Neural progenitor cell (in vitro differentiated cells): ENCODE measurements at places on chromosomes 11 and 22. TPM values are rescaled to one million over a fixed set of nuclear protein-coding genes. Genes with fewer than 3 reads are reported as not detected.

DNA sequence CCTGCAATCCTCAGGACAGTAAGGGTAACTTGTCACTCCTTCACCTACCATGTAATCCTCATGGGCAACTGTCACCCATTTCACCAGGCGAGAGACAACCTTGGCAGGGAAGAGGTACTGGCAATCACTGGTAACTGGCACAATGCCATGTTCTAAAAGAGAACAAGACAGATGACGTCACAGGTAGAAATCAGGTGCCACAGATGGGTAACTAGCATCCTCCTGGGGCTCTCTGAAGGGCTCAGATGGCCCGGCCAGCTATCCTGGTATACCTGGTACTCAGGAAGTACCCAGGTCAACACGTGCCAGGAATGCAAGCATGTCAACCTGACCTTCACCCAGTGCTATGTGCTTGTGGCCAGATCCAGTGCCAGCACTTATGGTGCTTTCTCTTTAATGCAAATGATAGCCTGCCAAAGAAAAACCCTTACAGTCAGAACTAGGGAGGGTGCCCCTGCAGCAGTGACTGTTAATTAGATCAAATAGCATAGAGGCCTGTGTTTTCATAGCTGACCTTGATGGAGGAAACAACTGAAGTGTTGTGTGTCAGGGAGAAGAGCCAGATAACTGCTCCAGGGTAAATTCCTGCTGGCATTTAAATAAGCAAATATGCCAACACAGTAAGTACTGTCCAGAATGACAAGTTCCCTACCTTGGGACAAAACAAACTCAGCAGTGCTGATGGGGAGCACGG lies 36.2 kb downstream of the THOC5 start:
- no peaks in the 10 kb centered on the region for H3K4me1 ChIP-seq
- H3K36me3 ChIP-seq, result no peaks in the 10 kb centered on the region
- no peak for DNase-seq
- H3K4me3 ChIP-seq, result no peak overlapping the region
- H3K27me3 ChIP-seq, result no peaks in the 10 kb centered on the region

DNA sequence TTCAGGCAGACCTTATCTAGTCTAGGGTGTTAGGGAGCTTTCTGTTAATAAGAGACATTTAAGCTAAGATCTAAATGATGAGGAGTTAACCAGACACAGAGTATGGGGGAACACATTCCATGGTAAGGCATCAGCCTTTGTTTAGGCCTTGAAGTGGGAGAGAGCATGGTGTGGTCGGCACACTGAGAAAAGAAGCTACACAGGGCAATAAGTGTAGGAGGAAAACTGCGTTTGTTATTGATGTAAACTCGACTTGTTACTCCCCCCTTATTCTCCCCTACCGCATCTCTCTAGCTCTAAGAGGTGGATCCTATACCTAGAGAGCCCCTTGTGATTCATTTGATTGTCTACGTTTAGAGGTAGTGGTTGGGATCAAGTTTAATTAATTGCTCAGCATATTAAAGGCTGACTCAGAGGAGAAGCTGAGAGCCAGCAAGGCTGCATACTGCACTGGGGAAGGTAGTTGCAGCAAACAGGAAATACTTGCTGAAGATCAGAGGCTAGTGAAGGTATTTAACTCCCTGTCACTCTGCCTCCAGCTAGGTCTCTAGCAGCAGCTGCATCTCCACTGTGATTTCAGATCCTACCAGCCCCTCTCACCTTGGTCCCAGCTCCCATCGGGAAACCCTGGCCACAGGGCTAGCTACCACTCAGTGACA lies 86.8 kb upstream of the TEAD1 start:
- H3K4me3 ChIP-seq, result no peak overlapping the region
- no peaks in the 10 kb centered on the region for H3K36me3 ChIP-seq
- H3K27me3 ChIP-seq, result no peaks in the 10 kb centered on the region
- no peak for DNase-seq
- no peaks in the 10 kb centered on the region for H3K4me1 ChIP-seq

DNA sequence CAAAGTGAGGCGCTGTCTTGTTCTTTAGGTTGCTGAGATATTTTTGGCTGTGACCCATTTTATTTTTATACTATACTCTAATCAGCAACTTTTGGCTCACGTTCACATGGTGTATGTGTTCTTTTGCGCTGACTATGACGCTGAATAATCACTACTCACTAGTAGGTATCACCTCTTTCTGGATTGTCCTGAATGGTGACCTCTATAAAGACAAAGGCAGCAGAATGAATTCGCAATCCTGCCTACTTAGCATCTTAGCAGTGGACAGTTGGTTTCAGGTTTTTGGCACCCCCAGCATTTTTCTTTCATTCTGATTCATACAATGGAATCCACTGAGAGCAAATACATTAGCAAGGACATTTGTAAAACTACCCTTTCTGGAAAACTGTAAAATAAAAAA lies 351.3 kb downstream of the JRKL start:
- no peak for DNase-seq
- H3K27me3 ChIP-seq, result no peaks in the 10 kb centered on the region
- H3K4me1 ChIP-seq, result no peaks in the 10 kb centered on the region
- H3K27ac ChIP-seq, result no peak overlapping the region

- no peaks in the 10 kb centered on the region for H3K27me3 ChIP-seq
- no peaks in the 10 kb centered on the region for H3K36me3 ChIP-seq
- H3K27ac ChIP-seq, result no peak overlapping the region
- no peak overlapping the region for H3K4me3 ChIP-seq
- no peaks in the 10 kb centered on the region for H3K4me1 ChIP-seq
- DNase-seq, result no peak
Observed at GRCh38 chr11:64900263-64900678, 16.7 kb downstream of the ATG2A start.

HBD gene
- total RNA-seq, result not detected in 2 replicates

DLG2 gene
- total RNA-seq, result 7.5 and 8.1 TPM in 2 replicates

GRCh38 chr11:14973621-14974514 lies 1.7 kb upstream of the CALCA start:
- DNase-seq, result peak; percentile 78
- H3K4me1 ChIP-seq, result peaks cover 22% of the 10 kb centered on the region
- H3K36me3 ChIP-seq, result no peaks in the 10 kb centered on the region
- peaks cover 100% of the 10 kb centered on the region for H3K27me3 ChIP-seq

SSH3 gene
- total RNA-seq, result 1.4 and 7.1 TPM in 2 replicates

GRCh38 chr22:37420686-37421467 lies 6.4 kb downstream of the ELFN2 start:
- no peak for DNase-seq
- no peaks in the 10 kb centered on the region for H3K36me3 ChIP-seq
- H3K27me3 ChIP-seq, result peaks cover 63% of the 10 kb centered on the region
- peaks cover 22% of the 10 kb centered on the region for H3K4me1 ChIP-seq
- H3K4me3 ChIP-seq, result peak overlapping the region; percentile 52

- H3K36me3 ChIP-seq, result no peaks in the 10 kb centered on the region
- no peaks in the 10 kb centered on the region for H3K27me3 ChIP-seq
- peak overlapping the region; percentile 56 for H3K27ac ChIP-seq
- DNase-seq, result peak; percentile 89
- peaks cover 34% of the 10 kb centered on the region for H3K4me1 ChIP-seq
Observed at GRCh38 chr22:37545703-37546436, 14.4 kb upstream of the CDC42EP1 start.

- H3K4me1 ChIP-seq, result peaks cover 3% of the 10 kb centered on the region
- peaks cover 19% of the 10 kb centered on the region for H3K27me3 ChIP-seq
- H3K36me3 ChIP-seq, result no peaks in the 10 kb centered on the region
Observed at GRCh38 chr11:2796091-2796490, 89.5 kb downstream of the CDKN1C start.

ME3 gene
- total RNA-seq, result 49.6 and 111 TPM in 2 replicates

DNA sequence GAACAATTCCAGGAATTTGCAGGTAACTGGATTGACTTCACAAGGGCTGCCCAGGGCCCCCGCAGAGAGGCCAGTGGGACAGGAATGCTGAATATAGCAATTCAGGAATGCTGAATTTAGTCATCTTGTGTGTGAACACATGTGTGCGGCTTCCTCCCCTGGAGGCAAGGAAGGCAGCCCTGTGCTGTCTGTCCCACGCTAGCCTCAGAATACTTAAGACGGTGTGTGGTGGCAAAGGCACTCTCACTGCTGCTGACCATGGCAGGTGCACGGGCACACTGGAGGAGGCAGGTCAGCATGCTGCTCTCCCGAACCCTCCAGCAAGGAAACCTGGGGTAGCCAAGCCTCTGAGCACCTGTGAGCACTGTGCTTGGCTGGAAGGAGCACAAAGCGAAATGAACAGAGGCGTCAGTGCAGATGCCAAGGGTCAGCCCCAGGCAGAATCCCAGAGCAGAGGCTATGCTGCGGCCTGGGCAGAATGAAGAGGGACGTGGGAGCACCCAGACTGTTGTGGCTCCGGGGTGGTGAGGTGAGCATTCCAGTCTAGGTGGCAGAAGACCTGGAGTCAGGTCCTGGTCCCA lies 2.7 kb downstream of the GNAZ start:
- no peak overlapping the region for H3K27ac ChIP-seq
- H3K36me3 ChIP-seq, result no peaks in the 10 kb centered on the region
- H3K4me3 ChIP-seq, result no peak overlapping the region
- no peak for DNase-seq
- H3K27me3 ChIP-seq, result peaks cover 25% of the 10 kb centered on the region

DNA sequence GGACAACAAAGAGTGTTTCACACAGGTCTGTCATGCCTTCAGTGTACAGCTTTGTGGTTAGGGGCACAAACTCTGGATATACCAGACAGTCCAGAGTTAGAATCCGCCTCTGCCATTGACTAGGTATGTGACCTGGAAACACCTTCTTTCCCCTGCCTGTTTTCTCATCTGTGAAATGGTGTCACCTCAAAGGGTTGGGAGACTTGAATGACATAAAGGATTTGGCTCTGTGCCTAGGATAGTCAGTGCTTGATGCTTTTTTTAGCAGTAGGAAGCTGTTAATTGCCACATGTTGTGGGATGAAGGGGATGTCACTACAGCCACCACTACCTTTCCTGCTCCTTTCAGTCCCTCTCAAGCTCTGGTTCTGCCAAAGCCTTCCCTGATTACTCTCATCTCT lies 17.4 kb upstream of the LRRC55 start:
- DNase-seq, result no peak
- H3K27ac ChIP-seq, result no peak overlapping the region
- no peak overlapping the region for H3K4me3 ChIP-seq
- H3K4me1 ChIP-seq, result peaks cover 15% of the 10 kb centered on the region

- H3K4me3 ChIP-seq, result no peak overlapping the region
- no peak overlapping the region for H3K27ac ChIP-seq
- no peak for DNase-seq
- no peaks in the 10 kb centered on the region for H3K4me1 ChIP-seq
Observed at GRCh38 chr11:71336996-71337754, 84.8 kb upstream of the SHANK2 start.

DNA sequence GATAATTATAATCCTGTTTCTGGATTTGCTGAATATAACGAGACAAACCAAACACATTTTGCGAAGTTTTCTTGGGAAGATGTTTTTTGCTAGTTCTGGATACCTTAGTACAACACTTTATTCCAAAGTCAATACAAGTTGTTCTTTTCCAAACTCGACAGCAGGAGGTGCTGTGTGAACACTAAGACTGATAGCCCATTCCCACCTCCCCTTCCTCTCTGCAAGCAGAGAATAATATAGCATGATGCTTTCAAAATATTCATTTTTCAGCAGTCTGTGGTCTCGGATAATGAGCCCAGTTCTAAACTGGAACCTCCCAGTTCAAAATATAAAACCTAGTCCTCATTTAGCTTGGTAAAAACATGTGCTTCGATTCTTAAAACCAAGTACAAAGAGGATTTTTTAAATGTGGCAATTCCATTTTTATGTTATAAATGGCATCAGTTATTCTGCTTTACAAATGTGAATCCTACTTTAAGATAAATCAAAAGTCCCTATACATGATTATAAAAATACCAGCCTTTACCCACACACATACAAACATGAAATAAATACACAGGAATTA lies 129.1 kb downstream of the DCDC1 start:
- H3K4me1 ChIP-seq, result peaks cover 86% of the 10 kb centered on the region

- DNase-seq, result no peak
- no peak overlapping the region for H3K4me3 ChIP-seq
- peaks cover 3% of the 10 kb centered on the region for H3K4me1 ChIP-seq
- H3K27ac ChIP-seq, result no peak overlapping the region
- no peaks in the 10 kb centered on the region for H3K36me3 ChIP-seq
Observed at GRCh38 chr11:2795491-2795991, 90.0 kb downstream of the CDKN1C start.
